ENCODE measurements at places on chromosomes 5 and 9.

- DNase-seq: no peak
Measured at GRCh38 chr5:79961716-79962574, 29.1 kb downstream of the MTX3 start.

- DNase-seq: no peak
Measured at GRCh38 chr9:130425741-130426466, 18.9 kb upstream of the ASS1 start.

GRCh38 chr5:15734058-15734457, 234.1 kb downstream of the FBXL7 start:
- DNase-seq: no peak

GRCh38 chr9:122116040-122116439, 22.9 kb upstream of the TTLL11 start:
- no peak for DNase-seq

DNA sequence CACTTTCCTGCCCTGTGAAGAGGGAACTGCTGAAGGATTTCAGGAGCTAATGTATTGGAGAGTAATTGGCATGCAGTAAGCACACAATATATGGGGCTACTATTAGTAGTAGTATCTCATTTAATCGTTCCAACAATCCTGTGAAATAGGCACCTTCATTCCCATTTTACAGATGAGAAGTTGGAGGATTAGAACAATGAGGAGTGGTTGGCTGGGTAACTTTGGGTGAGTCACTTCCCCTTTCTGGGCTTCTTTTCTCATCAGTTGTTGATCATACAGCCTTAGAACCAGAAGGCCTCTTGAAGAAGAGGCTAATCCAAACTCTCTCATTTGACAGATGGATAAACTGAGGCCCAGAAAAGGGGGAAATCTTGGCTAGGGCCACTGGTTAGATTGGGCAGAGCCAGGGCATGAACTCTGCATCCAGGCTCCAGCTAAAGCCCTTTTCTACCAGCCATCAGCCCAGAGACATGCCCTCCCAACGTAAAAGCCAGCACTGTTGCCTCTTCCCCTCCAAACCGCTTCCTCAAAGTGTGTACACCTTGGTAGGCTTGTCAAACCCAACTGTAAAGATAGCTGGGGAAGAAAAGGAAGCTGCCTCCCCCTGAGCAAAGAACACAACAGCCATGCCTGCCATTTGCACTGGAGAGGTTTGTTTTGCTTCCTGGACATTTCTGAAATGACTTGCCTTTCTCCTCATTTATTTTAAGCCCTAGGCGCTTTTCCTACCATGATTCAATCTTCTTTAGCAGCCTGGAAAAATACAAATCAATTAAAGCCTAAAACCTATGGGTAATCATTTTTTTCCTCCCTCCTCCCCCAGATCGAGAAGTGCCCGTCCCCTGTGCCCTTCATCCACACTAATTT, 992 bp downstream of the SPACA9 start:
- DNase-seq: no peak

DNA sequence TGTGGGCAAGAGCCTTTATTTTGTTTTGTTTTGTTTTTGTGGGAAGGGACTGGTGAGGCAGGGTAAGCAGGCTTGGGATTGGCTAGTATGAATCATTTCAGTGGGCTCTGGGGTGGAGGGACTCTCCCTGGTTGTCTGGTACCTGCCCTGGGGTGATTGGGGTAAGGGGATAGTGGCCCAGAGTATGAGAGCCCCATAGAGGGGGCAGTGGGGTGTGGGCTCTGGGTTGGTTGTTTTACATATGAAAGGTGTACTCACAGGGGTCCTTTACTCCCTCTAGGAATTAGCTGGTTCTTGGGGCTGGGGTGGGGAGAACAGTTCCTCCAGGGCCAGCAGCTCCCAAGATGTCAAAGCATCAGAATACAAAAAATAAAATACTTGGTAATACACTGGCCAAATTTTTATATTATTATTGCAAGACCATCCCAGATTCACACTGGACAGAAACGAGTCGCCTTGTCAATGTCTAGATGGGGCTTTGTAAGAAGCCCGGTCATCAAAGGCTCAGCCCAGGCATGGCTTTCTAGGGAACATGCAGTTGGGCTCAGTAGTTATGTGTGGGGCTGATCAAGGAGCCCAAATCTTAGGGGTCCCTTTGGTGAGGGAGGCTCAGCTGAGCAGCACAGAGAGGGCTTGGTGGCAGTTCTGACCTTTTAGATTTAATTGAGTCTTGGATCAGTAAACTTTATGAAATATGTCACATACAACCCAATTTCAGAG, 190.5 kb downstream of the NXNL2 start:
- DNase-seq: no peak

DNA sequence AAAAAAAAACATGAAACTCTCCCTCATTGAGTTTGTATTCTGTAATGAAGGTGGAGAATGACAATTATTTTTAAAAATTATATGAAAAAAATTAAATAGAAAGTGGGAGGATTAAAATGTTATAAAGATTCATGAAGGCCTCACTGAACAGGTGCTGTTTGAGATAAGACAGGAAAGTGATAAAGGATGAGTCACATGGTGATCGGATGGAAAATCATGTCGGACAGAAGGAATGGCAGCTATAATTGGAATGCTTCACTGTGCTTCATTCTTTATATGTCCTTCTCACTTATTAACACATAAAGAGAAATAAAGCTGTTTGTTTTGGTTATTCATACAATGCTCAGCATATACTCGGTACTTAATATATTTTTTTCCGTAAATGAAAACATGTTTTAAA, 464.5 kb upstream of the RGMB start:
- no peak for DNase-seq

DNA sequence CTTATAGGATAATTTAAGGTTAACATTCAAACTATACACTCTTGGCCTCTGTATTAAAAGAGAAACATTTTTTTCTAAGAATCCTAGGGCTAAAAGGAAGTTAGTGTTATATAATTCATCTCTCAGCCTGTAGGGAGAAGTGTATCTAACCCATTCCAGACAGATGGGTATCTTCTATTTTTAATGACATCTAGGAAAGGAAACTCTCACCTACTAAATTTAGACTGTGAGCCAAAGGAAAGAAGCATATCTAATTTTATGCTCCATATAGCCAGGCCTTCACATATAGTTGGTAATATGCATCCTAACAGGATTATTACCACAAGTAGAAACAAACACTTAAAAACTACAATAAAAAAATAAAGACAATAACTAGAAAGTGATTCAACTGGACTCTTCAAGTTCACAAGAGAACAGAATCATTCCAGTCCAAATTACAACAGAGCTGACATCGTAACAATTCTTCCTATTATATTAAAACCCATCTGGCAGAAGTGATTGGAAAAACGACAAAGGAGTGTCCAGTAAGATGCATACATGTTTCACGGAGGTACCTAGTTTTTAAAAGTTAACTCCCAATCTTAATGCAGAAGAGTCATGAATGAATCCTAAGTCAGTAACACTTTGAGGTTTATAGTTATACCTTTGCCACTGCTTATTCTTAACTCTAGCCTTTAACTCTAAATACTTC, 39.4 kb downstream of the SCAI start:
- no peak for DNase-seq

GRCh38 chr9:88302579-88303324, 85.5 kb upstream of the SPIN1 start:
- DNase-seq: no peak

DNA sequence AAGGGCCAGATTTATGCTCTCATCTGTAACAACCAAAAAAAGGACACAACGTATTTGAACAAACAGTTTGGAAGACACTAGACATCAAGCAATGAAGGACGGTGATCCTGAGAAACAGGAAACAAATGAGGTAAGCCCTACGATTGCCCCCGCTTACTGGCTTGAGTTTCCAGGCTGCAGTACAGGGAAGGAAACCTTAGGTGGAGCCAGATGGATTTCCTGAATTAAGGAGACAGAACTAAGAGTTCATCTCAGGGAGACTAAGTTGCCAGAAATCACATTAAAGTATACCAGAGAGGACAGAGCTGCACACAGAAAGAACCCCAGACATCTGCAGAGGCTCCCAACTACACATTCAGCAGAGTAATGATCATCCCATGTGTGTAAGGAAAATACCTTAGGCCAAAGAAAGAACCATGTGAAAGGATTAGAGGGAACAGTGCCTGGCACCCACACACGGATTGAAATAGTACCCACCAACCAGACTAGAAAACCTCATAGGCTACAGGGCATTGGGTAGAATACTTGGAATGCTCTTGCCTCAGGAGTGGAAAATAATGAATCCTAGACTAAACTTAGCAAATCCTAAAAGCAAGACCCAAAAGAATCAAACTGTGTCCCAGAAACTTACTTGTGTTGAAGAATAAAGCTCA, 99.3 kb upstream of the NIPBL start:
- no peak for DNase-seq

DNA sequence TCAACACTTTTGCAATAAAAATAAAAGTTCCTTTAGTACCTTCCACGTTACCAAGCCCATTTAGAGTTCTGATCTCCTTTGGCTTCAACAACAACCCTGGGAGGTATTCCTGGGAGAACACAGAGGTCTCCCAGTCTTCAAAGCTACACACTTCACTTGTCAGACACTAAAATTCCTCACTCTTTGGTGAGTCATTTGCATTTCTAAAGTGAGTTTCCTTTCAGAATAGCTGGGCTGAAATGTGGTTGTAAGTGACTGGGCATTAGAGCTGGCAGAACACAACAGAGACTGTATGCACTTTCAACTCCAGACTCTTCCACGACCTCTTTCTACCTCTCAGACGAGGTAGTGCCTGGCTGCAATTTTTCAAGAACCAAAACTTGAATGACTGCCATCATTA, 11.5 kb upstream of the F2RL1 start:
- no peak for DNase-seq
